ENCODE measurements at places on chromosomes 5 and 9. TPM values are rescaled to one million over a fixed set of nuclear protein-coding genes. Genes with fewer than 3 reads are reported as not detected.

Gene RIOK2
- 17.4 TPM for total RNA-seq

Gene FOXD4L6
- total RNA-seq: not detected

- no peak overlapping the region for H3K27ac ChIP-seq
- no peaks in the 10 kb centered on the region for H3K36me3 ChIP-seq
- no peak for DNase-seq
- no peaks in the 10 kb centered on the region for H3K27me3 ChIP-seq
- H3K4me3 ChIP-seq: no peak overlapping the region
These were observed 129.1 kb downstream of the EBF1 start for GRCh38 chr5:158970569-158971014.

Gene RASGRF2
- total RNA-seq: 6.0 TPM

Gene PTGES
- 8.7 TPM for total RNA-seq

DNA sequence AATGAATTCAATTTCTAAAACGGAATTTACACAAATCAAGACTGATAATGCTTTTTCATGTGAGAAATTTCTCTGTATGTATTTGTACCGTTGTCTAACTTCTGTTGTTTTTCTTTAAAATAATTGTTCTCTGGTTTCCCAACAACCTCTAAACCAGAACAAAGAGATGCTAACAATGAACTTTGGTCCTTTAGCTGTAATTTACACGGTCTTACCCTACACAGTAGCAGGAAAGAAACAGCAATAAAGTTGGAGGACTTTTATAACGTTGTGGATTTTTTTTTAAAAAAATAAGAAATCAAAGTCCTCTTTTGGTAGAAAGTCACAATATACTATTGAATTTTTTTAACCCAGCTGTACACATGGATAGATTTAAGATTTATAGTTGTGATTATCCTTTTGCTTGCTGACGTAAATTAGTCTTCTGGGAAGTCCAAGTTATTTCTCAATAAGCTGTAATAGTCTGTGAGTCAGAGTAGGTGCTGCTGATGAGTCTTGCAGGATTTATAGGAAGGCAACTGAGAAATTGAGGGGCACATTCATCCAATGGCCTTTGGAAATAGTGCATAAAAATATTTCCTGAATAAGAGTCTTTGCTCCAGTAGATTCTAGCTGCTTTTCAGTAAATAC lies 76.8 kb upstream of the PCSK1 start:
- H3K27me3 ChIP-seq: no peaks in the 10 kb centered on the region
- H3K36me3 ChIP-seq: no peaks in the 10 kb centered on the region
- DNase-seq: no peak
- no peak overlapping the region for H3K27ac ChIP-seq

- H3K4me1 ChIP-seq: peaks cover 7% of the 10 kb centered on the region
- no peaks in the 10 kb centered on the region for H3K27me3 ChIP-seq
- H3K27ac ChIP-seq: no peak overlapping the region
- no peak overlapping the region for H3K4me3 ChIP-seq
- DNase-seq: no peak
These were observed 103.2 kb downstream of the KLF4 start for GRCh38 chr9:107386396-107386795.

GRCh38 chr5:2658881-2659470 lies 92.5 kb downstream of the IRX2 start:
- H3K4me1 ChIP-seq: no peaks in the 10 kb centered on the region
- H3K27me3 ChIP-seq: no peaks in the 10 kb centered on the region
- no peak overlapping the region for H3K4me3 ChIP-seq
- H3K27ac ChIP-seq: no peak overlapping the region
- H3K36me3 ChIP-seq: no peaks in the 10 kb centered on the region
- DNase-seq: no peak

Gene CNTLN
- 10.2 TPM for total RNA-seq

GRCh38 chr5:43729846-43730478 lies 127.0 kb downstream of the NNT start:
- no peak overlapping the region for H3K27ac ChIP-seq
- H3K36me3 ChIP-seq: no peaks in the 10 kb centered on the region
- no peak overlapping the region for H3K4me3 ChIP-seq

- H3K4me1 ChIP-seq: no peaks in the 10 kb centered on the region
- H3K36me3 ChIP-seq: no peaks in the 10 kb centered on the region
- no peak for DNase-seq
- H3K27me3 ChIP-seq: no peaks in the 10 kb centered on the region
- H3K27ac ChIP-seq: no peak overlapping the region
These were observed 517.1 kb downstream of the TMEM232 start for GRCh38 chr5:110209401-110209800.

Gene FLT4
- total RNA-seq: 17.3 TPM

GRCh38 chr5:71757590-71758543 lies 38.8 kb downstream of the CARTPT start:
- peak; percentile 80 for DNase-seq
- H3K36me3 ChIP-seq: no peaks in the 10 kb centered on the region

- H3K36me3 ChIP-seq: no peaks in the 10 kb centered on the region
- H3K4me3 ChIP-seq: no peak overlapping the region
- H3K4me1 ChIP-seq: no peaks in the 10 kb centered on the region
- peak; percentile 91 for DNase-seq
- no peaks in the 10 kb centered on the region for H3K27me3 ChIP-seq
These were observed 90.3 kb downstream of the ZNF618 start for GRCh38 chr9:113966394-113966793.

DNA sequence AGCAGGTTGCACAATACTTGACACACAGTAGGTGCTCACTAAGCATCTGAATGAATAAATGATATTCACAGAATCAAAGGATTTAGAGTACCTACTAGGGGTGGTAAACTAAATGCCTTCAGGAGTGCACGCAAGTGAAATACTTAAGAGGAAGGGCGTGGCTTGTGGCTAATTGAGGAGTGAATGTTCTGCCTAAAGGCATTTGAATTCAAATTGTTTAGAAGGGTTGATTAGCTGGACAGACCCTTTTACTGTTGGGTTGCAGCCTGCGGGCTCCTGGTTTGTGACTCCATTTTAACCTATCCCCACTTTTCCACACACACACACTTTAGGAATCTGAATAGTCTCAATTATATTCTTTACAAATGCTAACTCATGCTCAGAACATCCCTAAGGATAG lies 63.1 kb downstream of the PPP2R2B start:
- no peak overlapping the region for H3K4me3 ChIP-seq
- H3K27me3 ChIP-seq: no peaks in the 10 kb centered on the region
- no peaks in the 10 kb centered on the region for H3K4me1 ChIP-seq
- no peak for DNase-seq

- H3K27me3 ChIP-seq: no peaks in the 10 kb centered on the region
- H3K36me3 ChIP-seq: no peaks in the 10 kb centered on the region
- no peak overlapping the region for H3K4me3 ChIP-seq
- DNase-seq: no peak
- no peak overlapping the region for H3K27ac ChIP-seq
These were observed 345.3 kb downstream of the NR2F1-AS1 start for GRCh38 chr5:93235761-93236160.

- no peak overlapping the region for H3K27ac ChIP-seq
- H3K27me3 ChIP-seq: no peaks in the 10 kb centered on the region
- no peak overlapping the region for H3K4me3 ChIP-seq
- H3K36me3 ChIP-seq: no peaks in the 10 kb centered on the region
- no peaks in the 10 kb centered on the region for H3K4me1 ChIP-seq
- no peak for DNase-seq
These were observed 271.0 kb upstream of the HAPLN1 start for GRCh38 chr5:83991566-83992224.

Gene IL31RA
- total RNA-seq: not detected

Gene PTPA
- 48.7 TPM for total RNA-seq

DNA sequence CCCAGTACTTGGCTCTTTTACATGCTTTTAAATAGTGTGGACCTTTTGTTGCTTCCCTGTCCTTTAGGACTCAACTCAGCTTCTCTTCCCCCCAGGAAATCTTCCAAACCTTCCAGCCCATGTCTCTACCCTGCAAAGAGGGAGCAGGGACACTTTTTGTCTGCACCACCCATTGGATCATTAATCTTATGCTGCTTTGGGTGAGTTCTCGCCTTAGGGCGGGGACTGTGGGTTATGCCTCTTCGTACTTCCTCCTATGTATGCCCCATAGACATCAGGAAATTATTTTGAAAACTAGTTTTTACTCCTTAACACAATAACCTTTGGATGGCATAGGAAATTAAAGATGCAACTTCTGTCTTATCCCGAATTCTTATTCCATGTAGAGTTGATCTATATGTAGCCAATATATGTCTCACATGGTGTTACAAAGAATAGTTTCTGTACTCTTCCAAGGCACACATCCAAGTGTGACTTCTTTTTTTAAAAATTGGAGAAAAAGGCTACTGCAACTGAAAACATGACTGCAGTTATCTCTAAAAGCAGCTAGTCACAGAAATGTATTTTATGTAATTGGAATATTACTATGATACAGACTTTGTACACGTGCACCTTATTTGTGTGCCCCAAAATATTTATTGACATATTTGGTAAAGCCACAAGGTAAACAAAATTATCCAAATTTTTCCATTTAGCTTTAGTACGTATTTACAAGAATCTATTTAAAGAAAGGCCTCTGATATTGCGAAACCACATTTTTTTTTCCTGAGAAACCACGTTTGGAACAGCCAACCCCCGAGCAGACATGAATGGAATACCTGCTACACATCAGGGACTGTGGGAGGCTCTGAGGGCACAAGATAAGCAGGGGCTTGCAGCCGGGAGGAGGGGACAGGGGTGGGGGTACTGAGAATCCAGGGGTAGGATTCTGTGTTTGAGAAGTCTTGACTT lies 133.6 kb downstream of the WDR41 start:
- H3K27me3 ChIP-seq: no peaks in the 10 kb centered on the region
- no peak overlapping the region for H3K4me3 ChIP-seq
- H3K27ac ChIP-seq: no peak overlapping the region
- no peaks in the 10 kb centered on the region for H3K36me3 ChIP-seq
- H3K4me1 ChIP-seq: no peaks in the 10 kb centered on the region
- DNase-seq: no peak

DNA sequence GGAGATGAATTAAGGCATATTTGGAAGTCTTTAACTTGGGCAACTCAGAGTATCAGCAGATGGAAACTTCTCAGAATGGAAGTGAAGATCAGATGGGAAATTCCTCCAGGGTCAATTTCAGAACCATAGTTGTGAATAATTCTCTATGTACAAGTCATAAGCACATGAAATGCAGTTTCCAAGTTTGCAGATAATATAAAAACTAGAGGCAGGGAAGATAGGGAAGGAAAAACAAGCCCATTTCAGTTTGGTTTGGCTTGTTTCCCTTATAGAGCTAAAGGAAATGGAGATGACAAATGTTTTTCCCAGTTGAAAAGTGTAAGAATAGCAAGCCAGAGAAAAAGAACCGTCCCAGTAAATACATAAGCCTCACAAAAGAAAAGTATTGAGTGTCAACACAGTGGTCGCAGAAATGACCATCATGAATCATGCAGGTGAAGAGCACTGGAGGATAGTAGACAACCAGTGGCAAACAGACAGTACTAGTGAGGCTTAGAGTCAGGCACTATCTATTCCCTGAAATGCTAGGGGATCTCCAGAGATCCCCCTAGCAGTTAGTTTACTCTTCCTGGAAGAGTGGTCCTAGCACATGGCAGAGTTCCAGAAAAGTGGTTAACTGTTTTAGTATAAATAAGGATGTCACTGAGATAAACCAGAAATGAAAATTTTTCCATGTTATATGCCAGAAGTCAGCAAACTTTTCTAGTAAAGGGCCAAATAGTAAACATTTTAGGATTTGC lies 245.9 kb downstream of the SAXO1 start:
- H3K36me3 ChIP-seq: no peaks in the 10 kb centered on the region
- no peak for DNase-seq
- no peak overlapping the region for H3K4me3 ChIP-seq
- no peaks in the 10 kb centered on the region for H3K27me3 ChIP-seq
- peak overlapping the region; percentile 4 for H3K27ac ChIP-seq

GRCh38 chr5:90612919-90613318 lies 54.3 kb downstream of the ADGRV1 start:
- no peak for DNase-seq
- H3K4me1 ChIP-seq: no peaks in the 10 kb centered on the region
- no peaks in the 10 kb centered on the region for H3K27me3 ChIP-seq
- H3K27ac ChIP-seq: no peak overlapping the region
- no peaks in the 10 kb centered on the region for H3K36me3 ChIP-seq
- no peak overlapping the region for H3K4me3 ChIP-seq

- H3K4me3 ChIP-seq: no peak overlapping the region
- DNase-seq: no peak
- H3K27me3 ChIP-seq: no peaks in the 10 kb centered on the region
- no peaks in the 10 kb centered on the region for H3K4me1 ChIP-seq
These were observed 31.2 kb downstream of the GPR21 start for GRCh38 chr9:123064716-123065115.

- peak overlapping the region; percentile 51 for H3K27ac ChIP-seq
- DNase-seq: no peak
- H3K36me3 ChIP-seq: no peaks in the 10 kb centered on the region
These were observed 20.4 kb upstream of the SLC2A6 start for GRCh38 chr9:133499132-133499891.

DNA sequence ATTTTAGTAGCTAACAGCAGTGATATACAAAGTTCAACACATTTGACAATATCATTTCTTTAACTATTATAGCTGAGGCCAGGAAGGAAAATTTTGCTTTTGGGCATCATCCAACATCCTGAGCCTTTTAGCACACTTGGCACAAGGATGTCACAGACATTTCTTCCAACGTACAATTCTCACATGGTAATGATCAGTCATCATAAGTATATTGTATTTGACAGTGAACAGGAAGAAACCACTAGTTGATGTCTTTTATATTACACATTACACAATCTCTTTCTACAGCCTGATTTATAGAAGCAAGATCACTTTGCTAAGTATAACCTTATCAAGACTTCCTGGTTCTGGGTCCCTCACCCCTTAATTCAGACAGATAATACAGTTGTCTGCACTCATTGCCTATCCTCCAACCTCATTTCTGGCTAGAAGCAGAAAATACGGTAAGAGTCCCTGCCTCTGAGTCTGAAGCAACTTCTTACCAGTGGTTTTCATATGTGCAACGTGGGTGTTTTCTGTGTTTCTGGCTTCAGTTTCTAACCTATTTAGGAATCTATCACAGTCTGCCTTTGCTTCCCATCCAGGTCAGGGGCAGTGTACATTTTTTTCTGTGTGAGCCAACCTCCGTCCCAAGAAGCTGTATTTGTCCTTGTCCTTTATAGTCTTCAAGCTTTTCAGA lies 167.8 kb downstream of the PAM start:
- DNase-seq: no peak
- H3K27ac ChIP-seq: no peak overlapping the region
- no peaks in the 10 kb centered on the region for H3K27me3 ChIP-seq
- no peak overlapping the region for H3K4me3 ChIP-seq

Measured in Peyer's patch (tissue), 4 donors.